SJCRH30 (cell line): ENCODE measurements at places on chromosomes 16 and 17. TPM values are rescaled to one million over a fixed set of nuclear protein-coding genes. Genes with fewer than 3 reads are reported as not detected.

SAMD14 gene
- total RNA-seq = 2.4 and 3.1 TPM in 2 replicates

NME1 gene
- 263 and 271 TPM in 2 replicates for total RNA-seq

TBC1D16 gene
- total RNA-seq = 60.6 and 61.6 TPM in 2 replicates

HLF gene
- total RNA-seq = 1.5 and 2.4 TPM in 2 replicates

SNAI3 gene
- total RNA-seq = 0.47 and 0.56 TPM in 2 replicates

QPRT gene
- 51.0 and 51.9 TPM in 2 replicates for total RNA-seq

FOXN1 gene
- total RNA-seq = not detected in 2 replicates

DNA sequence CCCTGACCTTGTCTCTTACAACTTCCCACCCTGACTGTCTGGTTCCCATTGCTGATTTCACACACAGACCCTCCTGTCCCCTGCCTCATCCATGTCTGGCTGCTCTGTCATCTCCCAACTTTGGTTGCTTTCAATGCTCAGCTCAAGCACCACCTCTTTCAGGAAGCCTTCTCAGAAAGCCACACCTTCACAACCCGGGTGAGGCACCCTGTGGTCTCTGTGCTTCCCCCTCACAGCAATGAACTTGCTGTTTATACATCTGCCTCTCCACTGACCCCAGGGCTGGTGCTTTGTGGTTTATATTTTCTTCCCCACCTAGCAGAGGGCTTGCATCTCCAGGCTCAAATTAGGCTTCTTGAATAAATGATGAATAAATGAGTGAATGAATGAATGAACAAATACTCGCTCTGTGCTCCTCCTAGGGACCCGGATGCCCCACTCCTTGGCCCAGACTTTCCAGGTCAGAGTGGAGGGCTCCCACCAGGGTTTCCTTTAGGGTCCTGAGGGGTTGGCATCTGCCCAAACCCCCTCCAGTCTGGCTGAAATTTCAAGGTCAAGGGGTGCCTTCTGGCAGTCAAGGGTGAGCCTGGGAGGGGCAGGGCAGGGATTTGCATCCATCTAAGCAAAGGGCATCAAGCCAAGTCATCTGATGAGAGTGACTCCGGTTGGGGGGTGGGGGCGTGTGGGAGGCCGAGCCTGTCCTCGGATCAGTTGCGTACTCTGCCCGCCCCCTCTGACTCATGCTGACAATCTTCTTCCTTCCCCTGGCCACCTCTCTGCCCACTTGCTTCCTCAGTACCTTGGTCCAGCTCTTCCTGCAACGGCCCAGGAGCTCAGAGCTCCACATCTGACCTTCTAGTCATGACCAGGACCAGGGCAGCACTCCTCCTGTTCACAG lies at the start of gene ITGAX:
Gene ITGAX, plus strand, starts transcription at position 783 of the 898 bp plus-strand sequence. Its CDS starts 79 bp downstream, at position 862.
- no peak for DNase-seq

DNA sequence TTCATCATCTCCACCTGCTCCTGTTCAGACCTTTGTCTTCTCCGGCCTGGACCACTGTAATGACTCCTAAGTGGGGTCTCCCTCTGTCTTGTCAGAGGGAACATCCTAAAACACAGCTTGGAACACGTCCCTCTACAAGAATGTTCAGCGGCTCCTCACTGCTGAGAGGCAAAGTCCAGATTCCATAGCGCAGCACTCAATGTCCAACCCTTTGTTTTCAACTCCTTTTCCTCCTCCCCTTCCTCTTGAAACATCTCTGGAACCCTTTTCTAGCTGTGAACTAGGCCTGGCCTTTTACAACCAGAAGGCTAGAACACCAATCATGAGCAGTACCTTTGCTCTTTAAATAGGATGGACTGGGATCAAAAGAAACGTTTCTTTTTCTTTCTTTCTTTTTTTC lies 914 bp downstream of the C17orf50 start:
- DNase-seq = no peak

DNA sequence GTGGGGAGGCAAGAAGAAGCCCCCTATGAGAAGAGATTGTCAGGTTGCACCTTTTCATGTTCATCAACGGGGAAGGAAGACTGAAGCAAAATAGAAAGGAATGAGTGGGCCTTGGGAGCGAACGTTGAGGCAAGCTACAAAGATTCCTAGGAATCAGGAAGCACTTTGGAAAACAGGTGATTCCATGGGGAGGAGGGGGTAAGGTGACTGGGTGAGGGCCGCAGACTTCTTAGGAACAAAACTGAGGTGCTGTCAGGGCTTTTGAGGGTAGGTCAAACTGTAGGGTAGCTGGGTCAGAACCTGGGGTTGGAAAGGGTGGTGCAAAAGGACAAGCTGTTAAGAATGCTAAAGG lies 528 bp downstream of the ITFG1 start:
- peak; percentile 20 for DNase-seq

GRCh38 chr16:24537474-24538337 lies 1.7 kb upstream of the RBBP6 start:
- DNase-seq = no peak

DNA sequence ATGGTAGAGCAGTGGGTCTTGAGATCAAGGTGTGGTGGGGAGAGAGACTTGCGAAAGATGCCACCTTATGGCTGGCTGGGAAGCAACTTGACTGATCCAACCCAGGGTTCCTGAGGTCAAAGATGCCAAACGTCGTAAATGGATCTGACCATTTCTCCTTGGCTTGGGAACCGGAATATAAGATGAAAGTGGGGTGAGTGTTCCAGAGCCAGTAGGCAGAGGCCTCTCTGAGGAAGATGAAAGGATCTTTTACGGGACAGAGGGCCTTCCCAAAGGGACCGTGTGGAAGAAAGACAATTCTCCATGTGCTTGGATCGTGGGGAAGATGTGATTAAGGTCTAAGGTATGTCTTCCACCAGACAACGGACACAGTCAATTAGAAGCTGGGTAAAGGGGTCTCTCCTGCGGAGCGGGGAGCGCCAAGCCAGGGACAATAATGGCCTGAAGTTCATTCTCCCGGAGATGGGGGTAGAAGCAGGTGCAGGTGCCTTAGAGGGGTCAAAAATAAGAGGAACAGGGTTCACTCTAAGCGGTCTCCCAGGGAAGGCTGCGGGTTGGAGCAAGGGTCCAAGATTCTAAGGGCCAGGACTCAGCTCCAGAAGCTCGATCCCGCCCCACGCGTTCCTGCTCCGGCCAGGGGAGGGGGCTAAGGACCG lies 800 bp downstream of the FXR2 start:
- DNase-seq = no peak

DNA sequence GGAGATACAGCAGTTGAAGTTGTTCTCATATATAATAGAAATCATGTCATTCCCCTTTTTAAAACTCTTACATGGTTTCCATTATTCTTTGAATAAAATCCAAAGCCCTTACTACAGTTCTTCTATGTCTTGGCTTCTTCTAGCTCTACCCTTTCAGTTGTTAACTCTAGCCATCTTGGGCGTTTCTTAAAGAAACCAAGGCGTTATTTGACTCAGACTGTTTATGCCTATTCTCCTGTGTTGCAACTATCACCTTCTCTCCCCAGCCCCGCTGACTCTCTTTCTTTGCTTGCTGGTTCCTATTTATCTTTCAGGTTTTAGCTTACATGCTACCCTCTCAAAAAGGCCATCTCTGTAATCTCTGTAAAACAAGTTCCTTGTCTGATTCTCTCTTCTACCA lies 32.7 kb downstream of the NFATC3 start:
- DNase-seq = no peak

DNA sequence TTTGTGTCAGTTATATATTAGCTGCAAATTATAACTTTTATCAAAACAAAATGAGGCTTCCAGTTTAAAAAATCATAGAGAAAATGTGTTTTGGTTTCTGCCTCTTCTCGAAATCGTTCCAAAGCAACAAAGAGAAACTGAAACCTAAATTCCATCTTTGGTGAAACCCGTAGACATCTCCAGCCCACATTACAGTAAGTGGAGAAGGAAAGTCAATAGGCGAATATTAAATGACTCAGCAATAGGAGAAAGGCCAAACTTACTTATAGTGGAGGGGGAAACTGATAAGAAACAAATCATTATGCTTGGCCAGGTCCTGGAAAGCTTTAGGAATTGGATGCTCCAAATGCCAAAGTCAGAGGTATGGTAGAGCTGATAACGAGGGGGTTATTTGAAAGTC lies 103.0 kb upstream of the SHISA6 start:
- no peak for DNase-seq

DNA sequence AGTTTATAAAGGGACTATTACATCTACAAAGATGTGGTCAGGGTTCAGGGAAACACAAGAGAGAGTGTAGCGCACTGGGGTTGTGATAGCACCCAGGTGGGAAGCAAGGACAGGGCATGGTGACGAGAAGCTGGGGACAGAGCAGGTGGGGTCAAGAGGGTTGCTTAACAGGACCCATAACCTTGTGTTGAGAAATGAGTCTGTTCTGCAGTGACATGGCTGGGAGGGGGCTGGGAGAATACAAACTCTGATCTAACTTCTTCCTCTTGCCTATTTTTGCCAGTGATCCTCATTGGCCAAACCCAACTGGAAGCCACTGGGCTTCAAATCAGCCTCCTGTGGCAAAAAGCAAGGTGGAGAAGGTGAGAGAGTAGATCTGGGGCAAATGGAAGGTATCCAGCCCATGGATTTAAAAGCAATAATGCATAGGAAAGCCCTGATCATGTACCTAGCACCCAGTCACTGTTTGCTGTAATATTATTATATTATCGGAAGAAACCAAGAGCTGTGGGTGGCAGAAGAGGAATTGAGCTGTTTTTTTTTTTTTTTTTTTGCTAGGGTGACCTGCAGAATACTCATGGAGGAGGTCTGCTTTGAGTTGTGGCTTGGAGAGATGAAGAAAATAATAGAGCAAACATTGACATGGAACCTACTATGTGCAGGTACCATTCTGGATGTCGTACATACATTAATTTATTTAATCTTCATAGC lies 76.9 kb upstream of the ZFHX3 start:
- DNase-seq = no peak

DNA sequence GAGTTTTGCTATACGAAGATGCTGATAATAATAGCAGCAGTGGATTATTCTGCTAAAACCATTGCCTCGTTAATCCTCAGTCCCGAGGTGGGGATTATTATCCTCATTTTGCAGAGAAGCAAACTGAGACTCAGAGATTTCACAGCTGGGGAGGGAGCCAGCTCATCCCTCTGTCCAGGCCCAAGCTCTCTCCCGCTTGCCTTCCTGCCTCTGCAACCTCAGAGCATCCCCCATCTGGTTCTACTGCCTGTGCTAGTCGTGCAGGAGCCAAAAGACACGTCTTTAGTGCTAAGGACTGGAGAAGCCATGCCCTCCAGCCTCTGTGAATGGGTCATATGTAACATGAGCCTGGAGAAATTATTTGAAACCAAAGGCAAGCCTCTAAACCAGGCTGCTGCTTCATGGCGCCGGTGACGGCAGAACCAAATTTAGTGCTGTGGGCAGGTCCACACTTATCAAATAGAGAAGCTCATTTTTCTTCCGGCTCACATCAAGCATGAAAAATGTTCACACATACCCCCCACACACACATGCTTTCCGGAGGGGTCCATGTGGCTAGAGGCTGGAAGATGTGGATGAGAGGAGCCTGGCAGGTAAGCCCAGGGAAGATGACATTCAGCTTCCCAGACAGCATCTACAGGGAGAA lies 13.5 kb downstream of the MAPT start:
- no peak for DNase-seq

GRCh38 chr17:21100636-21101035 lies 26.1 kb upstream of the DHRS7B start:
- DNase-seq = no peak

- no peak for DNase-seq
Observed at GRCh38 chr16:14125708-14126107, 54.6 kb downstream of the MRTFB start.

DNA sequence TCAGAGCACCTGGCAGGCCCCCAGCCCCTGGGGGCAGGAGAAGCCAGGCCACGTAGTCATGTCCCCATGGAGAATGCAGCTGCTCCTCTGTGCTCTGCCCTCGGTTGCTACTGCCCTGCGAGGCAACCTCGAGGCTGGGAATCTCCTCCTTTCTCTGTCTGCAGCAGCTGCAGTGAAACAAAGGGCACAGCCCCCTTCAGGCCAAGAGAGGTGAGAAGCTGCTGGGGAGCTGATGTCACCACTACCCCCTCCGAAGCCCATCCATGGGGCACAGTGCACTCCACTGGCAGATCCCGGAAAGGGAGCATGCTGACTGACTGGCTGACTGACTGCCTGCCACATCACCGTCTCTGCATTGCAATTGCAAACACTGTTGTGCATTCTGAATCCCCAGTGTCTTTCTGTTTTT lies 103.7 kb downstream of the GRIN2A start:
- peak; percentile 5 for DNase-seq

- DNase-seq = no peak
Observed at GRCh38 chr16:66717776-66718175, 21.2 kb upstream of the CMTM4 start.

DNA sequence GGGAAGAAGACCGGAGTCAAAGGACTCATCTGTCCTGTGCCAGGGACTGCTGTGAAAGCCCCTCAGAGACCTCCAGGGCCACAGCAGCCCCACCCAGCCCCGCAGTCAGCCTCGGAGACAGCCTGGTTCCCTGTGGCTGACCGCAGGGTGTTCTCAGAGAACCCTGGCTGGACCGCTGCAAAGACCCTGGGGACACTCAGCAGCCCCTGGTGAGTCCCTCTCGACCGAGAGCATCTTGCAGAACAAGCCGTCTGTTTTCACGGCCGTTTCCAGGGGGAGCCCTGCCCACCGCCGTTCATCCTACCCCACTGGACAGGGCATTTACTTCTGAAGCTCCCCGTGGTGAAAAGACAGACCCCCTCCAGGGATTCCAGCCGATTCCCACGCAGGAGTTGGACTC lies 10.3 kb downstream of the UBALD1 start:
- no peak for DNase-seq

DNA sequence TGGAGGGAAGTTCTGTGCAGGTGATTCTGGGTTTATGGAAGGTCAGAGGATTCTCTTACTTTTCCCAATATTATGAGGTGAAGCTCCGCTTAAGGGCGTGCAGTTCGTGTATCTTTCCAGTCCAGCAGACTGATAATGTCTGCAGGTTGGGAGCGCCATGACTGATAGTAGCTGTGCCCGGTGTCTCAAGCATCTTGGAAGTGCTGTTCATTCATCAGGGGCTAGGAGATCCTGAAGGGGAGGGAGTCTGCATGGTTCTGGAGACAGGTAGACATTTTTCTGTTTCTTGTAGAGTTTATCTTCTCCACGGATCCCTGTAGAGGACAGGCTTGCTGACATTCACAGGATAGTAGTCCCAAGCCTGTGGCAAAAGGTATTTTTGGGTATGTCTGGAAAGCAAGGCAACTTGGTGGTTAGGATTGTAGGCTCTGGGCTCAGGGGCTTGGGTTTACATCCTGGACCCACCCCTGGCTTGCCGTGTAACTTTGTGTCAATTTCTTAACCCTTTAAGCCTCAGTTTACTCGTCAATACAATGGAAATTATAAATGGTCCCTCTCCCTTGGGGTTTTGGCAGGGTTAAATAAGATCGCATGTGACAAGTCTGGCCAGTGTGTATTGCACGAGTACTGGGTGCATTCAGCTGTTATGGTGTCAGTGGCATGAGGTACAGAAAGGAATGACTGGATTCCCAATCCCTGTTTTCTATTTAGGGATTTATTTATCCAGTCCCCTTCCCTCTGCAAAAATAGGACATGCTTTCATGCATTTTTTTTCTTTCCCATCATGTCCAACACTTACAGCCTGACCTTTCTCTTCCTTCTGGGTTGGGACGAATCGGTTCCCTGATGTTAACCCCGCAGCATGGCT lies 8.2 kb downstream of the HLF start:
- DNase-seq = no peak
